ENCODE measurements at places on chromosomes 2 and 18.

- DNase-seq: no peak
These were observed 1011.7 kb upstream of the GYPC start for GRCh38 chr2:125644257-125644656.

DNA sequence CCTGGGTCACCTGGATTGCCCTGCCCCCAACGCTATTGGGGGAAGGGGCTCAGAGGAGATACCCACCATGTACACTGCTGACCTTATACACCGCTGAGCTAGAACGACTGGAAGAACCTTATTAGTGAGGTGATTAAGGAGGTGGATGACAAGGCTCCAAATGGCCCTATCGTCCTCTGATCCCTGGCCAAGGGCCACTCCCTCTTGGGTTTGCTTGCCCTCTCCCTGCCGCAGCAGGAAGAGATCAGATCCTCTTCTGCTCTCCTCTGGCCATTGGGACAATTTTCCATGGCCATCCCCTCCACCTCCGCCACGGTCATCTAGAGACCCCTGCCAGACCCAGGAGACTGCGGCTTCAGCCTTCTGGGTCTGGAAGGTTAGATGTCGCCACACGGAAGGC, 1.2 kb downstream of the ZNF514 start:
- no peak for DNase-seq

DNA sequence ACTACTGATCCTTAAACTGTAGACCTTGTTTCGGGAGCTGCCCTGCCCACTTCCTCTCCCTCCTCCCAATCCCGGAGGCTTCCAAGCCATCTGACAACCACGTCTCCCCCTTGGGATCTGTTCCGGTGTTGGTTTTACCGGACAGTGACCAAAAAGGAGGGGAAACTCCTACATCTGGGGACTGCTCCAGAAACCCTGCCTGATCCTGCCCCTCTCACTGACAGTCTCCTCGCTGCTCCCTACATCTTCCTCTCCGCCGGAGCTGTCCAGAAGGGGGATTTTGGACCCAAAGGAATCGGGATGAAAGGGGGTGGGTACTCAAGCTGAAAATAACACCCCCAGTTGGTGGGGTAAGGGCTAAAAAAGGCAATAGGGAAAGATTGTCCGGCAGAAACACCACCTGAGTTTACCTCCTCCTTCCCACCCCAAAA, 1.5 kb downstream of the INO80D start:
- peak; percentile 18 for DNase-seq

- DNase-seq: no peak
These were observed 467.6 kb upstream of the CWC22 start for GRCh38 chr2:180474716-180475115.

- DNase-seq: no peak
These were observed 2.8 kb upstream of the CYB5A start for GRCh38 chr18:74294526-74294925.

DNA sequence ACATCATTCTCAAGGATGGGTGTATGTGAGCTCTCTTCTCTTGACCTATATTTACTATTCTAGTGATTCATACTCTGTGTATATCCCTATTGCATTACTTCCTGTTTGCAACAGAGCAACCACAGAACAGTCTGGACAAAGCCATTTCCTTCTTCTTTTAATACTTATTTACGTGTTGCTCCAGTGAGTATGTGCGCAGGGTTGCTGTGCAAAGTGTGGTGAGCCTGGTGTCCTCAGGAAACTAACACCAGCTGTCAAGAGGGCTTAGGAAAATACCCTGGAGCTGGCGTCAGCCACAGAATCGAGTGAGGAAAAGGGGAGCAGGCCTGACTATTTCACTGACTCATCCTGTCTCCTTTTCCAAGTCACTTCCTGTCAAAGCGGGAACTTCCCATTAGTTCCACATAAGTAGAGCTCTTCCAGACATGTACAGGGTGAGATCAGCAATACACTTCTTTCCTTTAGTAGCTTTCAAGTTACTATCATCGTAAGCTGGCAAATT, 214.1 kb upstream of the COPS8 start:
- peak; percentile 88 for DNase-seq

Data from non-pigmented ciliary epithelial cell (primary cell).